Activated CD4-positive, alpha-beta memory T cell treated with anti-CD3 and anti-CD28 coated beads for 36 hours (primary cell): ENCODE measurements at places on chromosomes 7 and 10. TPM values are rescaled to one million over a fixed set of nuclear protein-coding genes. Genes with fewer than 3 reads are reported as not detected.

GRCh38 chr7:76310102-76310957 lies 7.9 kb downstream of the HSPB1 start:
- no peak for DNase-seq

Gene CYTH3
- total RNA-seq = 2.0 TPM

- DNase-seq = no peak
These were observed 535.6 kb upstream of the GHITM start for GRCh38 chr10:83603708-83604107.

DNA sequence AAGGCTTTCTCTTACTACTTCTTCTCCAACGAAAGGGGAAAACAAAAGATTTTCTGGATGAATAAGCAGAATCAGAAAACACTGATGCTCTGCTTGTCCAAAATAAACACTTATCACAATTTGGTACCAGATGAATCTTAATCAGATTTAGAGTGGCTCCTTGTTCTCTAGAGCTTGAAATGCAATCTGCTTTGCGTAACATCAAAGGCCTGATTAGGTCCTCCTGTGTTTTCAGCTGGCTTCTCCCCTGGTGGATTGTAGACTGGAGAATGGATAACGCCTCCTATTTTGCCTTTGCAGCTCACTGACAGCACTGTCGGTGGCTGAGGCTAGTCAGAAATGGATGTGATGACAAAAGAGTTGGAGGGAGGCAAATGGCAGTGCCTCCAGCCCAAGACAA lies 91.2 kb downstream of the FAM13C start:
- no peak for DNase-seq

Gene PYROXD2
- 5.3 TPM for total RNA-seq

- peak; percentile 24 for DNase-seq
These were observed 75.0 kb upstream of the HECTD2 start for GRCh38 chr10:91335147-91335546.

GRCh38 chr7:1855725-1856160 lies 185.7 kb downstream of the ELFN1 start:
- no peak for DNase-seq

Gene MALSU1
- 101 TPM for total RNA-seq

DNA sequence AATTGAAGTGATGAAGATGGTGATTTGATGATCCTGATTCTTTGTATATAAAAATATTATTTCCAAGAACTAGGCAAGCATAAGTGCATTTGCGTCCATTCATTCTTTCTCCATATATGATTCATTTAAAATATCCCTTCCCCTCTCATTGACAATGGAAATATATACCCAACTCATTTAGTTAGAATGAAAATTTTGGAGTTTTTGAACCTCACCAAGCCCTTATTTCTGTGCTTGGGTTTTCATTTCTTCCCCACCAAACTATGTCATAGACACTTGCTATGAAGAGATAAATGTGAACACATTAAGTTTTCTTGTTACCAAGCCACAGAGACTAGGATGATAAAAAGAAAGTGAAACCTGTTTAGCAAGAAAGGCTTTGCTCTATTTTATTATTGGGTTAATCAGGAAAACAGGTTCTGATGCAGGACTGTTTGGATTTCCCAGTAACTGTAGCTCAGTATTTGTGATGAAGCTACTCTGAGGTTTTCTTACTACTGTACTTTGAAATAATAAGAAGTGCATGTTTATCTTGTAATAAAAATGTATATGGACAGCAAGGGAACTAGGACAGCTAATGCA lies 68.3 kb downstream of the ITGB1 start:
- no peak for DNase-seq

- no peak for DNase-seq
These were observed 19.4 kb upstream of the AKR1C1 start for GRCh38 chr10:4943821-4944220.

DNA sequence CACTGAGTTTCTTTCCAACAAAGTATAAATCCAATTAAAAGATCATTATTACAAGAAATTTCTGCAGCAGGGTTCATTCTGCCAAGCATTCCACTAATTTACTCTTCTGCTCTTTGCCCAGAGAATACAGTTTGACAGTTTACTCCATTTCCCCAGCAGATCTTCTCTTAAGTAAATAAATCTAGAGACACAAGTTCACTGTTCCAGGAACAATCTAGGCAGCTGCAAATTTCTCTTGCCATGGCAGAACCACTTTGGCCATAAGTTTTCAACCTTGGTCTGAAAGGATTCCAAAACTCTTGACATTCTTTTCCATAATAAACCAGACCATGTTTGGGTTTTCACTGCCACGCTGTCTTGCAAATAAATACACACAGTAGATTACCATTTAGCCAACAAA lies 11.5 kb downstream of the RGS10 start:
- DNase-seq = no peak

DNA sequence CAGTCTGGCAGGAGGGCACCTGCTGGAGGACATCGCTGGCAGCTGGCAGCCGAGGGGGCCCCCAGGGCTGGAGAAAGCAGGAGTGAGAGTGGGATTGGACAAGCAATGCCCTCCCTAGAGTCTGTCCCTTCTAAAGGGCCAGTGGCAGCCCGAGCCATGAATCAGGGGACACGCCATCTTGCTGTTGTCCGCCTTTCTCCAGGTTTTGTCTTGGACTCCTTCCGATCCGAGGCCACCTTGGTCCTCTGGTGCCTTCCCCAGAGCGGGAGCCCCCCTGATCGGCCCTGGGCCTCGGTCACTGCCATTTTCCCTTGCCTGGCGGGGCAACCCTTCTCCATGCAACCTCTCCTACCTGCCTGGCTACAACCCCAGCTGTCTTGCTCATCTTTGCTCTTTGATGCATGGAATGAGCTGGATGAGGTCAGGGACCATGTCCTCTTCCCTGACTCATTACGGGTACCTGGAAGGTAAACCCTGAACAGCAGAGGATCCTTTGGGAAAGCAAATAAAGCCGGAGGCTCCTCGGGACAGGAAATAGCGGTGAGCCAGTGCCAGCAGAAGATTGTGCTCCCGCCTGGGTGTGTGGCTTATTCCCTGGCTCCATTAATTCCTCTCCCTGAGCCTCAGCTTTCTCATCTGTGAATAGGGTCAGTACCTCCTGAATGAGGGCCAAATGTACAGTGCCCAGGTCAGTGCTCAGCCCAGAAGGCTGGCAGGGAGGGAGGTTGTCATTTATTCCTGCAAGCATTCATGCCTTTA lies 112.0 kb downstream of the GRK5 start:
- DNase-seq = no peak

Gene ITIH2
- total RNA-seq = not detected

Gene MMP21
- not detected for total RNA-seq

GRCh38 chr7:130334274-130334673 lies 10.3 kb upstream of the CPA5 start:
- no peak for DNase-seq
